ENCODE measurements at places on chromosomes 7 and 10.
A peak's percentile ranks its signal among the peaks of the same experiment; 100 is the strongest.

DNA sequence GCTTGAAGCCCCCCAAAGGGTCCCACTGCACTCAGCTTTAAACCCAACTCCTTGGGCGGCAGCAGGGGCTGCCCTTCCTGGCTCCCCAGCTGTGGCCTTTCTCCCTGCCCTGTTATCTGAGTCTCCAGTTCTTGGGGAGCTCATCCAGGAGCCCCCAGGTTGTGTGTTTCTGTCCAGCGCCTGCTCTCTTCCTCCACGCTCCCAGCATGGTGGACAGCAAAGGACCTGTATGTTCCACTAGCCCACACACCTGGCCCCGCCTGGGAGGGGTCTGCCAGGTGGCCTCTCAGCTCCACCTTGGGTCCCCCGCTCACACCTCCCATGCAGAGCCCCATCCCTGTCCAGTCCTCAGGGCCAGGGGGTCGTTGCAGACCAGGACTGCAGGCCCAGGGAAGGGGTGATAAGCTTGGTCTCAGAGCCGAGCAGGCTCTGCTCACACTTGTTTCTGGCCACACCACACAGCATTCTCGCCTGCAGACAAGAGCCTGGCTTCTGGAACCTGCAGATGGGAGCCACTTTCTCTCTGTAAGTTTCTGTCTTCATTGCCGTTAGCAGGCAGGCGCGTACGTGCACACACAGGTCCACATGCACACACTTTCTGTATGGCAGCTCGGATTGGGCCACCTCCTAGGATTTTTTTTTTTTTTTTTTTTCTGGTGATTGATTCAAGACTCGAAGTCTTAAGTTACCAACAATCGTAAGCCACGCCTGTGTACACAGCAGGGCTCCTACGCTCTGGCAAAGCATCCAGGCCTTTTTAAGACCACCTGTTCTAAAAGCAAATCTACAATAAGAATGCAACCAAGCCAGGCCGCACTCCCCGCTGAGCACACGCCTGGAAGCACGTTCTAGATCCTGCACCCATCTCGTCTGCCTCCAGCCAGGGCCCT, 104.6 kb downstream of the CYTH3 start:
- DNase-seq, result no peak

GRCh38 chr7:1975179-1975578, 257.6 kb downstream of the MAD1L1 start:
- no peak for DNase-seq

DNA sequence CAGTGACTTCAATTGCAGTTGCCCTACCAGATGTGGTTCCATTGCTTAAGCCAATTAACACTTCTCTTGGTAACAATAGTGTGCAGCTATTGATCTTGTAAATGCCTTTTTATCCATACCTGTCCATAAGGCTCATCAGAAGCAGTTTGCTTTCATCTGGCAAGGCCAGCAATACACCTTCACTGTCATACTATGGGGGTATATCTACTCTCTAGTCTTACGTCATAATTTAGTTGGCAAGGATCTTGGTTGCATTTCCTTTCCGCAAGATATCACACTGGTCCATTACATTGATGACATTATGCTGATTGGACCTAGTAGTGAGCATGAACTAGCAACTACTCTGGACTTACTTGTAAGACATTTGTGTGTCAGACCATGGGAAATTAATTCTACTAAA, 17.7 kb upstream of the ZNF365 start:
- no peak for DNase-seq

DNA sequence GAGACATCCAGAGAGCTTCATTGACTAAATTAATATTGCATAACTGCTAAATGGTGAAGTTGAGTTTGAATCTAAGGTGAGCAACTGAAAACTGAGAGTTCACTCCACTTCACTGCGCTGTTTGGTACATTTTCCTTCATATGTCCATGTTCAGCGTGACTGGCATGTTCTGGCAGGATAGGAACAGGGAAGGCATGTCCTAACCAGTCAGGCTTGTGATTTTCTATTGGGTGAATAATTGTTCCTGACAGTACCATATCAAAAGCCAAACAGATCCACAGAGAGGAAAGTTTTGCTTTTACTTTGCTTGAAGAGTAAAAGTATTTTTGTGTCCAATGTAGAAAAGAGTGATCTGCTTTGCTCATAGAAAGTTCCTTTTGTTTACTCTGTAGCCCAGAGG, 53.2 kb downstream of the WDFY4 start:
- no peak for DNase-seq

GRCh38 chr10:80275756-80276155, 13.7 kb downstream of the MAT1A start:
- DNase-seq, result no peak

- no peak for DNase-seq
These were observed 168.9 kb downstream of the SLIT1 start for GRCh38 chr10:97016728-97017473.

- DNase-seq, result no peak
These were observed 88.0 kb downstream of the FANK1 start for GRCh38 chr10:125984346-125984745.

- no peak for DNase-seq
These were observed 1.2 kb downstream of the COX19 start for GRCh38 chr7:974172-974571.

GRCh38 chr10:62433181-62433692, 59.1 kb downstream of the ZNF365 start:
- no peak for DNase-seq

- no peak for DNase-seq
These were observed 269.1 kb downstream of the GATA3 start for GRCh38 chr10:8323428-8324054.

DNA sequence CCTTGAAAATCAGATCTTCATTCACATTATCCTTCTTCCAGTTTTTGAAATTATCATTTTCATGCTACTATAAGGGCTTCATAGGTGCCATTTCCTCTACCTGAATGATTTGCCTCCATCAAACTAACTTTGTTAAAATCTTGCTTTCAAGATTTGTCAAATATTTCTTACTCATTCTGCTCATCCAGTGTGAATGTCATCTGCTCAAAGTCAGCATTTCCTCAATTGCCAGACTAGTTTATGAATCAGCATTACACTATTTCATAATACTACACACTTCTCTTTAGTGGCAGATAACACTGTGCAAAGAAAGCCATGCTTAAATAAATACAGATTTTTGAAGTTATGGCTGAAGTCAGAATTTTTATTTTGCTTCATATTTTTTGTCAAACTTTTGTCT, 21.3 kb upstream of the LIPF start:
- DNase-seq, result no peak

- no peak for DNase-seq
These were observed 493.1 kb downstream of the XPNPEP1 start for GRCh38 chr10:109430043-109430760.

- DNase-seq, result peak; percentile 33
These were observed 106.9 kb upstream of the RHEB start for GRCh38 chr7:151626422-151627115.

- DNase-seq, result no peak
These were observed 138.1 kb upstream of the EFCAB10 start for GRCh38 chr7:105719395-105719794.

DNA sequence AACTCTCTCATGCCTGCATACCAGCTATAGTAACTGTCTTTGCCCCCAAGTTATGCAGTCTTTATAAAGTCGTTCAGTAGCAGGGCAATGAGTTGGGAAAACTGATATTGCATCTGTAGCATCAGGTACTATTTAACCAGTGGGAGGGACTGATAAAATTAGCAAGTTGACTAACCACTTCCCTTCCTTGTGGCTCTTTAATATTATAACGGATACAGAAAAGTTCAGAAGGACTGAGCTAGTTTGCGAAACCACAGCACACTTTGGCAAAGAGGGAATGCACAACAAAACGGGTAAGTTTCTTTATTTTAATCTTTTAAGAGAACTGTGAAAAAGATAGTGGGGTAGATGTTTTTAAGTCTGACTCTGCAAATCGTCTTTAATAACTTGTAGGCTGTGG, 205.3 kb upstream of the HDAC9 start:
- DNase-seq, result peak; percentile 24

GRCh38 chr7:74029089-74029785, 1.3 kb downstream of the ELN start:
- no peak for DNase-seq

- no peak for DNase-seq
These were observed 18.9 kb upstream of the ACTA2 start for GRCh38 chr10:88971221-88972061.

GRCh38 chr10:4282496-4282895, 497.5 kb upstream of the KLF6 start:
- DNase-seq, result no peak

DNA sequence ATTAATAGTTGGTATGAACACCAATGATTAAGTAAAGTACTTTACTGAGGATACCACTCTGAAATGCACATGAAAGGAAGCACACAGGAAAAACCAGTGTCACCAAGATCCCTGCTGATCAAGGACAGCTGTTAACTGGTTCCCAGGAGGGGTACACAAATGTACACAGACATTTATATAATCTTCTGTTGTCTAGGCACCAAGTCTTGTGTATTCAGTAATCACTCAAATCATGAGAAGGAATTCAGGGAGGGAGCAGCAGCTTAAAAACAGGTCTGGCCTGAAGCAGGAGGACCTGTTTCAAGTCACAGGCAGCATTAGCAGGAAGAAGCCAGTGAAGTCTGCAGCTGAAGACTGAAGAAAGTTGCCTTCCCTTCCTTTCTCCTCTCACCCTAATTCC, 18.7 kb downstream of the MPP7 start:
- DNase-seq, result no peak

- peak; percentile 25 for DNase-seq
These were observed 1.9 kb downstream of the ZYX start for GRCh38 chr7:143382791-143383641.

DNA sequence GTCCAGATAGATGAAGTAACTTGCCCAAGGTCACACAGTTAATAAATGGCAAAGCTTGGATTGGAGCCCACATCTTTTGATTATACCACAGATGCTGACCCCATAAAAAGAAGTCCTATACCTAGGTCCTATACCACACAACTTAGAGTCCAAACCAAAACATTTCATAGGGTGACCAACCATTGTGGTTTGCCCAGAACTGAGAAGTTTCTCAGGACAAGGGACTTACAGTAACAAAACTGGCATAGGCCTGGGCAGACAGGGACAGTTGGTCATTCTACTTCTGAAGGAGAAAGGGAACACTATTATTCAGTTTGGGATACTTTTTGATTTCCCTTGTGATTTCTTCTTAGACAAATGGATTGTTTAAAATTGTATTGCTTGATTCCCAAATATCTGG, 32.9 kb upstream of the PRLHR start:
- no peak for DNase-seq

DNA sequence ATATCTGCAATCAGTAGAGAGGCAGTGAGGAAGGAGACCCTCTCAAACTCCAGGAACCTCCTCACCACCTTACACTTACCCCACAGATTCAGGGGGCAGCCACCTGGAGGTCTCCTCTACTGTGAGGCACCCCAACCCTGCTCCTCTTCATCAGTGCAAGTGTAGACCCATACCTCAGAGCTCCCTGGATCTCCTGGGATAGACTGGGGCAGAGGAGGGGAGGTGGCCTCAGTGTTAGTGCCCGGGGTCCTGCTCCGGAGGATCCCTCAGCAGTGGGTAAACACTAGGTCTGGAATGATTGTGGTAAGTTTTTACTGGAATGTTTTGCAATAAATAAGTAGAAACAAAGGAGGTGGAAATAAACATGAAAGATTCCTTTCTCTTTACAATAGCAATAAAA, 31.1 kb downstream of the ANTXRL start:
- DNase-seq, result no peak

DNA sequence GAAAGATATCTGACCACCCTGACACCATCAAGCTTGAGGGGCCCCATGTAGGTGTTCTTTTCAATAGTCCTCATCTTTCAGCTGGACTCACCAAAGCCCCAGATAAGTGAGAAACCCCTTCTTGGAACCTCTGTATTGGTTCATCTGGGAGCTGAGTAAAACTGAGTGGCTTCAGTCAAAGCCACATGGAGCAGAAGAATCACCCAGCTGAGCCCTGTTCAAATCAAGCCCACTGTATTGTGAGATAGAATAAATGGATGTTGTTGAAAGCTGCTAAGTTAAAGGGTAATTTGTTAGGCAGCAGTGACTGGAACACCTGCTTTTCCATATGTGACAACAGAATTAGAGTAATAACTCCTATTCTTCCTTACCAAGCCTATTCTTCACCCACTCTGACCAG, 64.8 kb upstream of the SDK1 start:
- DNase-seq, result no peak

DNA sequence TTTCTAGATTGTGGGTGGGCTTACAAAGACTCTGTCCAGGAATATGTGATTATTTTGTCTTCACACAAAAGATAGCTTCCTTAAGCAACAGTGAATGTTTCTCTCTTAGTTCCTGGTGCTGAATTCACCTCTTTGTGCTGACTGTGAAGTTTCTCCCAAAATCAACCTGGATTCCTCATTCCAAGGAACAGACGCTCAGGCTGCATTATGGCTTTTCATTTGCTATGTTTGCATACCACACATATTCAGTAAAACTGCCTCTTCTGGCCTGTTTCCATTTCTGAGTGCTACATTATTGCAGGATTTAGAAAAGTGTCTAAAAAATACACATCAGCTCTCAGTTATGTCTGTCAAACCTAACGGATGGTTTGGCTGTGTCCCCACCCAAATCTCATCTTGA, 21.5 kb downstream of the MACROH2A2 start:
- no peak for DNase-seq

DNA sequence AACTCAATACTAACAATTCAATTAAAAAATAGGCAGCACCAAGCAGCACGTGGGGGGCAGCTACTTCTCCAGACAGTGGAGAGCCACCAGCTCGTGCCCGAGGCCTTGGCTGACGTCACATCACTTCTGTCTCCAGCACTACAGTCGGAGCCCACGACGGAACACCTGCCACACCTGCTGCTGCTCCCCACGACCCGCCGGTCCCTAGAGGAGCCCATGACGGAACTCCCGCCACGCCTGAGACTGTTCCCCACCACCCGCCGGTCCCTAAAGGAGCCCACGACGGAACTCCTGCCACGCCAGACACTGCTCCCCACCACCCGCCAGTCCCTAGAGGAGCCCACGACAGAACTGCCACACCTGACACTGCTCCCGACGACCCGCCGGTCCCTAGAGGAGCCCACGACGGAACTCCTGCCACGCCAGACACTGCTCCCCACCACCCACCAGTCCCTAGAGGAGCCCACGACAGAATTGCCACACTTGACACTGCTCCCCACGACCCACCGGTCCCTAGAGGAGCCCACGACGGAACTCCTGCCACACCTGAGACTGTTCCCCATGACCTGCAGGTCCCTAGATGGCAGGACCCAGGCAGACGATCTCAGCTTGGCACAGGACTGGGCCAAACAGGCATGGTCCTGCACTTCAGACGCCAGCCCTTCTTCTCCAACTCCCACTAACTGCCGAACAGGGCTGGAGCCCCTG, 258.0 kb downstream of the ELFN1 start:
- no peak for DNase-seq

DNA sequence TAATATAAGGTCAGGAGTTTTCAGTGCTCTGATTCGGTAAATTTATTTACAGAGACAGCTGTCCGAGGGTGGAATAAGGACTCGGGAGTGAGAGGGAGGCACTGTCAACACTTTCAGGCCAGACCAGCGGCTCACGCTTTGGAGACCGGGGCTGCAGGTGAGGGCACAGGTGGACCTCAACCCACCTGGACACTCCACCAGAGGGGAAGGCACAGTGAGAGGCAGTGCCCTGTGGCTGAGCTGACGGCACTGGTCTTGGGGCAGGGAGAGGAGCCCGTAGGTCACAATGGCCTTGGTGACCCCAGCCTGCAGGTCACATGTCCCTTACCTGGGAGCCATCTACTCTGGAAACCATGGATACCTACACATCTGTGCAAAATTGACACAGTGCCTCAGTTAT, 315.1 kb downstream of the ADARB2 start:
- no peak for DNase-seq

Data from CD4-positive, alpha-beta T cell treated with Interleukin-1 beta for 1 hour (primary cell).